NCI-H2029 (cell line): ENCODE measurements at places on chromosomes 2 and 18.

DNA sequence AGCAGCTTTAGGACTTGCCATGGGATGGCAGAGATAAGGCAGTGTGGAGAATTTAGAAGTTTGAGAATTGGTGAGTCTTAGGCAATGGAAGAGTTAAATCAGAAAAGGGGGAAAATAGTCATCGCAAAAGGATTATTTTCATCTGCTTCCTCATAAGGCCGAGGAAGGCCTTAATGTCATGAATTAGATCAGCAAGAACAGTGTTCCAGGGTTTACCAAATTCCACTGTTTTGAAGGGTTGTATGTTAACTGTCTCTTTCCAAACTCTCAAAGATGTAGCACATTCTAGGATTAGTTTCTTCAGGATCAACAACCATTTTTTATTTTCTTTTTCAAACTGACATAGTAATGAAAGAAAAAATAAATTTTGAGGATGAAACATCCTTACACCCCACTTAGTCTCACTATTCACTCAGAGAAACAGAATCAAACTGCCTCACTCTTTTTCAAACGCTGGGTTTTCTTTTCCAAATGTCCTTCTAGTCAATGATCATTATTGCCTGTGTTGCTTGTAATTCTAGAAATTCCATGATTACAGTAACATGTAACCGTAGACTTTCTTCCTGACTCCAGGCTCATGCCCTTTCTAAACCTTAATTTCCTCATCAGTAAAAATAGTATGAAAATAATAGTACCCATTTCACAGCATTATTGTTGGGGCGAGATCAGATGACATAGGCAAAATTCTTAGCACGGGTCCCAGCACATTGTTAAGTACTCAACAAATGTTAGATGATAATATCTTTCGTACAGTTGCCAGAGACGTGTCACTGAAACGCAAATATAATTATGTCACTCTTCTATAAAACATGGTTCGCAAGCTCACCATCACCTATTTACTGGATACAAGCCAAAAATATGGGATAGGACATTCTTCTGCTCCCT, 23.6 kb downstream of the ZEB2 start:
- DNase-seq: no peak

- no peak for DNase-seq
These were observed 15.6 kb upstream of the TMEM18 start for GRCh38 chr2:692767-693166.

DNA sequence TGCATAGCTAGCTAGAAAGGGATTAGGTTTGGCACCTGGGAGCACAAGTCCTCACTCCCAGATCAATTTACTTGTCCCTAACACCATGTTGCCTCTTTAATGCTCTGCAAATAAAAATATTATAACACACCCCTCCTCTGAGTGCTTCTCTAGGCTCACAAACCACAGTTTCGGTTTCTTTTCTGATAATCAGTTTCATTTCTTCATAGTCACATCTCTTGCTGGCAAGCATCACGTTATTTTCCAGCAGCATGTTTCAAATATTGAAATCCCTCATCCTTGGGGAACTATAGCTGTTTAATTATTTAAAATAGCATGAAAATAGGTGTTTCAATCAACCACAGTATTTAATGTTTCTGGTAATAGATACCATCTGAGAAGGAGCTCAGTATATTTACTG, 13.9 kb upstream of the SMCHD1 start:
- DNase-seq: peak; percentile 67

DNA sequence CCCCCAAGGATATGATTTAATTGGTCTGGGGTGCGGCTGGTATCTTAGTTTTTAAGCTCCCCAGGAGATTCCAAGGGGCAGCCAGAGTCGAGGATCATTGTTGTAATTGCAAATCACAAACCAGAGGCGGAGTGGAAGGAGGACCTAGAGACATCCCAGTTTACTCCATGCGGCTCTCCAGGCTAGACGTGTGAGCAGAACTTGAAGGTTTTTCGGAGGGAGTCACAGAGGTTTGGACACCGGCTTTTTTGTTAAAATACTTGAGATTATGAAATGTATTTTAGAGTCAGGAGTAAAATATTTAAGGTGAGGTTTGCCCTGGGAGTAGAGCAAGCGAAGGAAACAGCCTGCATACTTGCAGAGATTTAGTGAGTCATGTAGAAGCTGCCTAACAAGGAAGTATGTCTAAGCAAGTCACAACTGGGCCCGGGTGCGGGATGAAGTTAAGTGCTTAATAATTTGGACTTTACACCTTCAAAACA, 39.5 kb downstream of the TGOLN2 start:
- DNase-seq: no peak

- DNase-seq: no peak
These were observed 44.5 kb upstream of the FOSL2 start for GRCh38 chr2:28348149-28348567.

GRCh38 chr2:121855510-121855909, 100.1 kb downstream of the TSN start:
- no peak for DNase-seq

DNA sequence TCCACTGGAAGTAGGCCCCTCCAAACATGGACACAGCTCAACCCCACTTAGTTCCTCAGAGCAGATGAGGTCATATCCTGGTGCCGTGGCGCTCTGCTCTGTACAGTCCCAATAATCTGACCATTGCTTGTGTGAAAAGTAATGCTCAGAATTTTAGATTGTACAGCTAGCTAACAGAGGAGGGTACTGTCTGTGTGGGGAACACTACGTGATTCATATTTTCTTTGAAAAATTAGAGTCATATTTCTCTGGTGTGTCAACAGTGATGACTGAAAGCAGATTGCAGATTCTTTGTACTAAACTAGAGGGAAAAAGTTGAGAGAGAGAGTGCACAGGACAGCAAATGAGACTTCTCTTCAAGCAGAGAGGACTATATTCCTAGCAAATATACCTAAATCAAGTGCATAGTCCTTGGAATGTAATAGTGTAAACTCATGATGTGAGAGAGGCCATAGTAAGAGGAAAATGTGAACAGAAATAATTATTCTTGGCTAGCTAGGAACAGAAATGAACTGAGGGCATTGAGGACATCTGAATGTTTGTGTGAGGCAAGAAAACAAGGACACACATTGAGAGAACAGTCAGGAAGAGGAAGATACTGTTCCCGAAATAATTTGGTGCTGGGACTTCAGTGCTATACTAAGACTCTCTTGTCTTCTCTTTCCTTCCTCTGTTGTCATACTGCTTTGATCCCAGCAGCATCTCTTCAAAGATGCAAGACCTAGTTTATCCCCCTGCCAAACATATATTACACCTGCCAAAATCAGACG, 157.0 kb upstream of the RND3 start:
- no peak for DNase-seq

GRCh38 chr2:45697190-45697589, 45.7 kb downstream of the PRKCE start:
- no peak for DNase-seq

- no peak for DNase-seq
These were observed 4.5 kb upstream of the IL18RAP start for GRCh38 chr2:102418421-102418961.

GRCh38 chr18:77087393-77088141, 45.0 kb downstream of the MBP start:
- no peak for DNase-seq

GRCh38 chr2:140759426-140760156, 1371.2 kb downstream of the LRP1B start:
- no peak for DNase-seq

GRCh38 chr2:568639-569235, 108.5 kb downstream of the TMEM18 start:
- no peak for DNase-seq

DNA sequence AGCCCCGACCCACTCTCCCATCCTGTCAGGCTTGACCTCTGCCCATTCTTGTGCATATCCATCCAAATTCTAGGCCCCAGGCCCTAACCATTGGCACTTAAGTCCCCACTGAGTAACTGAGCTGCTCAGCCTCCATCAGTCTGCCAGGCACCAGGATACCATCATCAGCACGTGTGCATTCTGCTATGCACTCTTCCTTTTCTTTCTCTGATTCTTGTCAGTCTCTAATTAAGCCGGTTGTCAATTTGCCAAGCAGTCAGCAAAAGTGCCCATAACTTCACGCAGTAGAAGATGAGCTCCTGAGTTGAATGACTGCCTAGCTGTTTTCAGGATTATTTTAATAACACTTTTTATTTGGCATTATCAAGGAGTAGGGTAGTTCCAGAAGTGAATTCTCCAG, 107.2 kb downstream of the FEZ2 start:
- DNase-seq: no peak

DNA sequence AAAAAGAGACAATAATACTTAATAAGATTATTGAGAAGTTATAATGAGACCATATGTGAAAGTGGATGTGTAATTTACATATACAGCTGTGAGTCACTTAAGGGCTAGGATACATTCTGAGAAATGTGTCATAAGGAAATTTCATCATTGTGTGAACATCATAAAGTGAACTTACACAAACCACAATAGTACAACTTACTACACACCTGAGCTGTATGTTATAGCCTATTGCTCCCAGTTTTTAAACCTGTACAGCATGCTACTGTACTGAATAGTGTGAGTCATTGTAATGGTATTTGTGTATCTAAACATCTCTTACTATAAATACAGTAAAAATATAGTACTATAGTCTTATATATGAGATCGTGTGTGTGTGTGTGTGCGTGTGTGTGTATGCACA, 1420.3 kb upstream of the PIK3C3 start:
- no peak for DNase-seq

GRCh38 chr2:110130757-110131156, 15.1 kb upstream of the MALL start:
- DNase-seq: no peak

- no peak for DNase-seq
These were observed 37.5 kb upstream of the ATG16L1 start for GRCh38 chr2:233213975-233214374.

- no peak for DNase-seq
These were observed 215.3 kb upstream of the SESTD1 start for GRCh38 chr2:179479947-179480346.

DNA sequence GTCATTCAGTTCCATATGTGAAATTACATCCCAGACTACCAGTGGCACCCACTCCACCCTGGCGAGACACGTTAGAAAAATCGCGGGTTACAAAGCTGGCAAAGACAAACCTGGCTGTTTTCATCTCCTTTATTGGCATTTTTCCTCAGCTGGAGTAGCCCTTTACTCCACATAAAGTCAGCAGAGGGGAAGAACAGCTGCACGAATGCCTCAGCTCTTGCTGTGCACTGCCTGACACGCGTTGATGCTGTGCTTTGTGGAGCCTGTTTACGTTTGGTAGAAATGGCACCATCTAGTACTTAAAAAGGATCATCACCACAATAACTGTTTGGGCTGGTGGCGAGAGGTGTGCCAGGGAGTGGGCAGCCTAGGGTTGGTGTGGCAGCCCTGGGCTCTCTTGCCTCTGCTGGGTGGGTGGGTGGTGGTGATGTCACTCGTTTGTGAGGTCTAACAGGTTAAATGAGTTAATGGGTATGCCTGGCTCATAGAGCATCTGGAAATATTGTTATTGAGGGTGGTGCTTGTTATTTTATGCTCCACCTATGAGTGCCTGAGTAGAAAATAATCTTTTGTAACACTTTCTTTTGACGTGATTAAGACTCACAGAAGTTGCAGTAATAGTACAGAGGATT, 16.4 kb downstream of the FARP2 start:
- no peak for DNase-seq

DNA sequence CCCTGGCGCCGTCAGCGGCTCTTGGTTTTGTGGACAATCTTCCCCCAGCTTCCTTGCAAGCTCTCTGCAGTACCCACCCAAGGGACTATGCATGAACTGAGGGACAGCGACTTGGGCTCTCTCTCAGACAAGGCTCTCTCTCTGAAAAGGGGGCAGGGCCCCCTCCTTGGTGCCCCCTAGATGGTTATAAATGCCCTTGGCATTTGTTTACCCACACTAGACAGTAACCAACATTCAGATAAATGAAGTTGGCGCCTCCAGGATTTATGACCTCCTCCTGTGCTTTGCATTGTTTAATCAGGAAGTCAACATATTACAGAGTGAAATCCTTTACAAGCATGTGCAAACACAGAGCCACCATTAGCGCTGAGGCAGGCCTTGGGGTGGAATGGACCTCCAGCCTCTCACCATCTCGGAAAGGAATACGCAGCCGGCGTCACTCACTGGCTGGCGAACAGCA, 547.4 kb upstream of the ID2 start:
- DNase-seq: peak; percentile 57

GRCh38 chr2:97660775-97661389, 3.0 kb downstream of the ACTR1B start:
- DNase-seq: no peak

- DNase-seq: no peak
These were observed 51.3 kb downstream of the USP34 start for GRCh38 chr2:61419570-61419969.

DNA sequence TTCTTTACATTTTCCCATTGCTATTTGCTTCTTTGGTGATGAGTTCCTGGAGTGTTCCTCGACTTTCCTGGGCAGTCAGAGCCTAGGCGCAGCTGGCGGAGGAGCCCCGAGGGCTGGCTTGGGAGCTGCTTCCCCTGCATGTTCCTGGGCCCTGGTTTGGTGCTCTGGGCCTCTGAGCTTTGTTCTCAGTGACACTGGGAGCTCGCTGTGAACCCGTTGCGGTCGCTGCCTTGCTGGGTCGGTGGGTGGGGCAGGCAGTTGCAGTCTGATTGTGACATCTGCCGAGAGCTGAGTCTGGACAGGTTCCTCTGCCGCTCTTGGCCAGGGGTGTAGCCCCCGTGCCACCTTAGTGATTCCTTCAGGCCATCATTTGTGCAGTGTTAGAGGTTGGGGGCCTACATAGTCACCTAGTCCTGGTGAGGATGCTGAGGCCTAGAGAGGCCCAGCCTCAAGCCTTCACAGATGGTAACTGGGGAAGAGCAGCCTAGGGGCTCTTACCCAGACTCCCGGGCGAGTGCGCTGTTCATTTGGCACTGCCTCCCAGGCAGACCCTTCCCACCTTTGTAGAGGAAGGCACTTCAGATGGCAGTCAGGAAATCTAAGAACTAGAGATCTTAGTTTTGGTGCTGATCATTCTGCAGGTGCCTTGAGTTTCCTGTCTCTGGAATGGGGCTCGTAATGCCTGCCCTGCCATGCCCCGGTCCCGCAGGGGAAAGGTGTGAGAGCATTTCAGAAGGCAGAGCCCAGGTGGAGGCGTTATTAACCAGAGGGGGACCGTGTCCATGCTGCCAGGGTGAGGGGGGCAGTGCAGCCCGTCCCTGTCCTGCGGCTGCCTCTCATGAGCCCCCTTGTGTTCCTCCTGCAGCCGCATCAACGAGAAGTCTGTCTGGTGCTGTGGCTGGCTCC, 8.4 kb downstream of the ASB1 start:
- DNase-seq: no peak

DNA sequence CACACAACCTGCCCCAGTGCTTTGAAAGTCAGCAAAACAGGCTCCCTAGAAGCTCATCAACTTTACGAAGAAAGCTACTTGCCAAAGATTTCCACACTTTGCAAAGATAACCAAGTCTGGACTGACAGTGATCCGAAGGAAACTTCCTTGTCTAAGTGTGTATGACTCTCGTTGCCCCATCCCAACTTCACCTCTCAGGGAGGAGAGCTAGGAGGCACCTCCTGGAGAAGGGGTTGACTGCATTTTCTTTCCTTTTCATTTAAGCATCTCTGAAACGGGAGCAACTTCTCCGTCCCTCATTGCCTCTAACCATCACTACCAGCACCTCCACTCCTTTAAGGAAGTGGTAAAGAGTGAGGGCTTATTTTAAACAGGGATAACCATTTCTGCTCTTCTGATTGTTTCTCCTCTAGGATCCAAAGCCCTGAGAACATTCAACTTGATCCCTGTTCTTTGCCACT, 7.0 kb downstream of the ZEB2 start:
- no peak for DNase-seq
